ENCODE measurements at places on chromosomes 4 and X.

GRCh38 chr4:33961761-33962160 lies 2282.6 kb downstream of the ARAP2 start:
- DNase-seq: no peak

DNA sequence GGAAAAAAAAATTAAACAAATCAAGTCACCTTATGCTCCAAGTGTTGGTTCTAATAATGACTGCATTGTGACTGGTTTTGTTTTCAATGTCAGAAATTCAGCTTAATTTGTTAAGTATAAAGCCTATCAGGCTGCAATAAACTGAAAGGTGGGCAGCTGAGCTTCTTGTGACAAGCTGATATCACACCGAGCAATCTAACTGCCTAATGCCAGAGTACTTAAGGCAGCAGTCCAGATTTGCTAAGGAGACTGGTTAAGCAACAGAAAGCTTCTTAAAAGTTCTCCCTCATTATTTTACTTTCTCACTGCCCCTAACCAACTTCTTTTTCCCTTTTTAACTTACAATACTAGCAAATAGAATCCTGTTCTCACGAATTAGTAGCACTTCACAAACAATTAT lies 201.0 kb downstream of the MAB21L2 start:
- DNase-seq: no peak

DNA sequence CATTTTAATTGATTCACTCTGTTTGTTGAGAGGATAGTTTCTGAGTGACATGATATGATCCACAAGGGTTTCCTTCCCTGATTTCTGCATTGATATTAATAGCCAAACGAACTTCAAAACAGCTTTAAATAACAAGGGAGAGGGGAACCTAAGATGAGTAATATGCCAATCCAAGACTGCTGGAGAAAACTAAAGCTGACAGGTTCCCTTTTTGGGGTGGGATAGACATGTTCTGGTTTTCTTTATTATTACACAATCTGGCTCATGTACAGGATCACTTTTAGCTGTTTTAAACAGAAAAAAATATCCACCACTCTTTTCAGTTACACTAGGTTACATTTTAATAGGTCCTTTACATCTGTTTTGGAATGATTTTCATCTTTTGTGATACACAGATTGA lies 182.2 kb downstream of the AR start:
- no peak for DNase-seq

DNA sequence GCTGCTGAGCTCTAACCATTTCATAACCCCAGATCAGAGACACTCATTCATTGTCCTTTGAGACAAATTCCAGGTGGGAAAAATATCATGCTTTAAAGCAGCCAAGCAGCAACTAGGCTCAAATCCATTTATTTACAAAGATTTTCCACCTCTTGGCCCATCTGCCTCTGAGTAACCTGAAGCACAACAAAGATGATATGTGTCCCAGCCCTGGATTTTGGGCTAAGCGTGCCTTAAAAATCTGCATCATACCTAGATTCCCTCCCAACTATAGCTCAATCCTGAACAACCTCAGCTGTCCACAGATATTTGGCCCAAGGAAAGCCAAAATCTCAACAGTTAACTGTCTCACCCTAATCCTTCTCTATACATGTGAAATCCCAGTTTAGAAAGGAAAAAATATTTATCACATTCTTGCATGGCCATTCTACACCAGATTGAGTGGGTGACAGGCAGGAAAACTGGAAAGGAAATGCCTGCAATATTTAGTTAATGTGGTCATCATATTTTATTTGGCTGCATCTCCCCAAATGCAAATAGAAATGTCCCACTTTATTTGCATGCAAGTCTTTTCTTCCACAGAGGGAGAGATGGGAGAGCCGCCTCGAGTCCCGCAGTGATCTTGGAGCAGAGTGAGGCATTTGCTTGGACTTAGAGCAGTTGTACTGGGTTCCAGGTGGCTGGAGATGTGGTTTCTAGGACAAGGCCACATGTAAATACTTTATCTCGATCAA lies 146.4 kb upstream of the EOLA2 start:
- no peak for DNase-seq

DNA sequence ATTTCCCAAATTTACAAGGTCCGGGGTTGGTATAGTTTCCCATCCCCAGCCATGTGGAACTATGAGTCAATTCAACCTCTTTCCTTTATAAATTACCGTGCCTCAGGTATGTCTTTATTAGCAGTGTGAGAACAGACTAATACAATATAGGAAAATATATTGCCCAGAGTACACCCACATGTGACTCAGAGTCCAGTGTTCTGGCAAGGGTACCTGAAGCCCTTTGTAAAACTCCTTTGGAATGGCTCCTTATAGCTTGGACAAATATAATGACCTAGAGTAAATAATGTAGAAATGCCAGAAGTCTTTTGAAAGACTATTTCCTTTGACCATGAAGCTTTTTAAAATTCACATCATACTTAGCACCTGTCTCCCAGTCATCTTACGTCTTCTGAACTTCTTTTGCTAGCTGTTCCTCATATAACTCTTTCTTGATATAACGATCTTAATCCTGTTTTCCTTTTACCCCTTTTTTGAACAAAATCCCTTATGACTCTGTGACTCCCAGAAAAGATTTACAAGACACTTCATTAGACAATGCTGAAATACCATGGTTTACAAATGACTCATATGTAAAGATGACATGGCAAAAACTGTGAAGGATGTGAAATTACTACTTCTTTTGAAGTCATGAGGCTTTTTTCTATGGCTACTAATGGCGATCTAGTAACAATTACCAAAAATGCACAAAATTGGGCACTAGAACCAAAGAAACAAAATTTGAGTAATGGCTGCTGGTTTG lies 408.9 kb downstream of the NAP1L3 start:
- no peak for DNase-seq

DNA sequence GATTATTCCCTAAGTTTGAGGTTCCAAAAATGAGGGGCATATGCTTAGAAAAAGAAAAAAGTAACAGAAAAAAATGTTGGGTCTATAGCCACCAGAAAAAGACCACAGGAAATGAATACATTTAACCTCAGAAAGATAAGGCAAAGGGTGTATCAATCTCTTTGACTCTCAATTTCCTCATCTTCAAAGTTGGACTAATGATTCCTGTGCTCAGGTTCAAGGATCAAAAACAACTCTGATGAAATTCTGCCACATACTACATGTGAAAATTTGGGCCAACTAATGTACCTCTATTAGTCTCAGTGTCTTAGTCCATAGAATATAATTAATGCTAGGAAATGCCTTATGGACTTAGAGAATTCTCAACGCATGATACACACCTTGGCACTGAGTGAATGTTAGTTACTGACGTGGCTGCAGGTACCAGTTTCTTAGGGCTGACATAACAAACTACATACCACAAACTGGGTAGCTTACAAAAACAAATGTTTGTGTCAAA lies 257.7 kb downstream of the ANKRD50 start:
- no peak for DNase-seq

GRCh38 chrX:40062525-40063155 lies 35.1 kb downstream of the BCOR start:
- DNase-seq: no peak

DNA sequence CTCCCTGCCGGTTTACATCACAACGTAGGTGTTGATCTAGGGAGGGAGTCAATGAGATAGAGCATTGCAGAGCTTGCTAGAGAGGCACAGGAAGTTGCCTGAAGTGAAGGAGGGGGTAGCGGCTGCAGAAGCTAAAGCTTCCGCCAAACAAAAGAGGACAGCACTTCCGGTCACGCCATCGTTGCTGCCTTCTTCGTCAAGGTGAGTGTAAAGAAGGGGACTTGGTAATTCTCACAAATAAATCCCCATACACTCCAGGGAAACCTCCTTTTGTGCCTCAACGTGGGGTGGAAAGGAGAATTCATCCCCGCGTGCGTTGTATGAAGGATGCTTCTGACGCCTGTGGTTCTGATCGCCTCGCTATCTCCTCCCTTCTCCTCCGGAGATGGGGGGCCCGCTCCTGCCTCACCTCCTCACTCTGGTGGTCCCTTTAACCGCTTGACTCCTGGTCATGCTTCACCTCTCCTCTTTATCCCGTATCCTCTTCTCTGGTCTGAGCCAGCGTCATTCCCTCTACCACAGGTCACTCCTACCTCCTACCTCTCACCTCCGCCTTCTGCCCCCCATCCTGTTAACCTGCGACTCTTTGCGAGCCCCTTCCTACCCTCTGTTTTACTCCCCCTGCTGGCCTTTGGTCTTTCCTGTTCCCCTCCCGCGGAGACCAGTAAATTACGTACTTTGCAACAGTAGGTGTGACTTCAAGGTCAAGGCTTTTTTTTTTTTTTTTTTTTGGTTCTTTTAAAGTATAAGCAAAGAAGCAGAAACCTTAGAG lies 59.9 kb downstream of the GSPT2 start:
- peak; percentile 25 for DNase-seq

DNA sequence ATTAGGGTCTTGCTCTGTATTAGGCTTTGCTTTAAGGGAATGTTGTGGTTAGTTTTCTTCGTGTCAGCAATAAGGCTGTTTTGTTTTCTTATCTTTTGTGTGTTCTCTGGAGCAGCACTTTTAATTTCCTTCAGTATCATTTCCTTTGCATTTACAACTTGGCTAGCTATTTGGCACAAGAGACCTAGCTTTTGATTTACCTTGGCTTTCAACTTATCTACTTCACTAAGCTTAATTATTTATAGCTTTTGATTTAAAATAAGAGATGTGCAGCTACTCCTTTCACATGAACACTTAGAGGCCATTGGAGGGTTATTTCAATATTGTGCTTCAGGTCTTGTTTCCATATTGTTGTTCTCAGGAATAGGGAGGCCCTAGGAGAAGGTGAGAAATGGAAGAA lies 68.2 kb downstream of the FAT4 start:
- no peak for DNase-seq

- no peak for DNase-seq
These were observed 74.6 kb upstream of the NEIL3 start for GRCh38 chr4:177235026-177235425.

DNA sequence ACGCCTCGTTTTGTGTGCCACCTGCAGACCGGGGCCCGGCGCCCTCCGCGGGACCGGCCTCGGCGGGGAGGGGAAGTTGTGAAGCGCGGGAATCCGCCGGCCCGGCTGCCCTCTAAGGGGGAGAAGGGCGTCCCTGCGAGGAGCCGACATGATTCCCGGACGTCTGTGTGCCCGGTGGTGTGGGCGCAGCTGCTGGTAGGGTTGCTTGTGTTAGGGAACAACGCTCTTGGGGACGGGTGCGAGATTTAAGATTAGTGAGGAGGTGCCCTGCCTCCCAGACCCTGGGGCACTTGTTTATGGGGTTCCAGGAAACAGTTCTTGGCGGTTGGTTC lies 627 bp downstream of the CDKN2AIP start:
- DNase-seq: no peak

GRCh38 chr4:128347930-128348660 lies 60.5 kb upstream of the PGRMC2 start:
- DNase-seq: no peak

DNA sequence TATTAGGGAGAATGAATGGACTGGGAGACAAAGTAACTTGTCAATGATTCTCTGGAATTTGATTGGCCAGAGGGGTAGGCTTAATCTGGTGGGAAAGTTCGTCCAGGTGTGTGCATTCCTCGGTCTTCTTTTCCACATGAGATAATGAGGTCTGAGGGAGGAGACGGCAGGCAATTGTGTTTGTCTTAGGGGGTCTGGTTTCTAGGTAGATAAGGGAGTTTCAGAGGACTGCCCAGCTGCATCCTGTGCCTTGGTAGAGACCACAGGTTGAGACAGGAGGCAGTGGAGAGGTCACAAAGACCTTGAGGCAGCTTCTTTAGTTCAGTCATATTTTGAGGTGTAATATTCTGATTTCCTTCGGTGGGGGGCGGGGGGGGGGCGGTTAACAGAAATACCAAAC lies 4.3 kb downstream of the MGST2 start:
- DNase-seq: no peak

GRCh38 chrX:9378980-9379696 lies 85.7 kb upstream of the TBL1X start:
- no peak for DNase-seq

DNA sequence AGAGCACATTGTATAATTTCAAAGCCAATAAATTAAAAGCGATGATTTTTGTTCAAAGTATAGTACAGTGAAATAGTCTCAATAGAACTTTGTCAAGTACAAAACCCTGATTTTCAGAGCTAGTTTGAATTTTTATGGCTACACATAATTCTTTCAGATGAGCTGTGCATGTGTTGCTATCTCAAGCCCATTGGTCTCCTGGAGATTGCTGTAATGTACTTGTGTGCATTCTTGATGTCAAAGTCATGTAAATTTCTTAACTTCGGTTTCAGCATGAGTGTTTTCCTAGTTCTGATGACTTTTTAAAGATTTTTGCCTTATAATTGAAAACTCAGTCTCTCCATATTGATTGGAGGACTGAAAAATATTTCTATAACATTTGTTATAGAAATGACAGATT lies 200.8 kb downstream of the CEP135 start:
- no peak for DNase-seq

DNA sequence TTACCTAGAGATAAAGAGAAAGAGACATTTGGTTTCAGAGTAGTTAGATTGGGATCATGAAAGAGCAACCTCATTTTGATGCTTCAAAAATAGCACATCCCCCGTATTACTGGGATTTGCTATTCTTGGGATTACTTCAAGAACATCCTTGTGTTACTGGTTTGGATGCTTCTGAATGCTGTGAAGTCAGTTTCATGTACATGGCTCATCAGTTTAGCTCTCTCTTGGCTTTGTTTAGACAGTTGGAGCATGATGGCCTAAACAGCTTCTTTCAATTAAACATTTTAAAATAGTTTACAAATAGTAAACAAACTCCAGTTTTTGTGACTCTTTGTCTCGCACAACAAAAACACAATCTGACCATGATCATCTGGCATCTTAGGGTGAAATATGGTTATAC lies 23.9 kb downstream of the HTT start:
- no peak for DNase-seq

- no peak for DNase-seq
These were observed 50.3 kb downstream of the HTRA3 start for GRCh38 chr4:8319731-8320385.

DNA sequence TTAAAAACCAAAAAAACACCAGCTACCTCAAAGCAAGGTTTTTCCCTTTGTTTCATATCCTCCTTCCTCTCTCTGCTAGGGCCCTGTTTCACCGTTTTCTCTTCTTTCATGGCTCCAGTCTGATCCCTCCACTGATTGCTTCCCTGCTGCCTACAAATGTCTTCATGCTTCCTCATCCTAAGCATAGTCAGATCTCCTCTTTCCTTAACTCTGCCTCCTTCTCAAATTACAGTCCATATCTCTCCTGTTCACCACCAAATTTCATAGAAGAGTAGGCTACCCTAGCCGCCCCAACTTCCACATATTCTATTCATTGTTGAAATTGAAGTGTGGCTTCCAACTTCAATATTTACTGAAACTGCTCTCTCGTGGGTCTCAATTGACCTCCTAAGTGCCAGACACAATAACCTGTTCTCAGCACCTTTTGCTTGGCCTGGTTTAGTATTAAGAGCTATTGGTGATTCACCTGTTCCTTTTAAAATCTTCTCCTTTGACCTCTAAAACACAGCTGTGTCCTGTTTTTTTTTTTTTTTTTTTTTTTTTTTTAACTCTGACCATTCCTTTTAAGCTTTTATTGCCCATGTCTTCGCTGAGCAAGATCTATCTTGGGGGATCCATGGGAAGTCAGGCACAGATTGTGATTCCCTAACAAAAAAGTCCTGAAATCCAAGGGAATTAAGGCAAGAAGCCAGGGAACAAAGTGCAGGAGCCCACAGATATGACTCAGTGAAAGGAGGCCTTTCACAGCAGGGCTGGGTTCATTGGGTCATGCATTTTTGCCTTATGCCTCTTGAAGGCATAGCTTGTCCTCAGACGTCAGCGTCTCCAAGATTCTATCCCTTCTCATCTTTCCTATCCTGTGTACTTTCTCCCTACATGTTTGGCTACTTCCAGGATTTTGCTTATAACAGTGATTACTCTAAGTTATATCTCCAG lies 85.4 kb downstream of the RPS3A start:
- no peak for DNase-seq

- DNase-seq: no peak
These were observed 36.5 kb downstream of the GAK start for GRCh38 chr4:895596-895995.
